ENCODE measurements at places on chromosomes 6 and 20. TPM values are rescaled to one million over a fixed set of nuclear protein-coding genes. Genes with fewer than 3 reads are reported as not detected.

The C2 gene
- total RNA-seq: 48.3 TPM

The ASCC3 gene
- total RNA-seq: 88.7 TPM

The SYCP2 gene
- 1.7 TPM for total RNA-seq

The SLC35F1 gene
- total RNA-seq: 0.24 TPM

The TCP1 gene
- total RNA-seq: 166 TPM
